Activated CD4-positive, alpha-beta T cell treated with anti-CD3 and anti-CD28 coated beads, Interleukin-10, Interleukin-2, amounts not matched to agents 100 ng/mL and 50 ng/mL, durations not matched to agents 16 hours and 8 hours (primary cell): ENCODE measurements at places on chromosomes 13 and 19.

GRCh38 chr19:51559240-51559639 lies 11.8 kb upstream of the ZNF175 start:
- DNase-seq: no peak

- no peak for DNase-seq
Observed at GRCh38 chr19:2216361-2217225, 19.5 kb downstream of the PLEKHJ1 start.

- peak; percentile 60 for DNase-seq
Observed at GRCh38 chr19:10419646-10420443, 493 bp upstream of the PDE4A start.

GRCh38 chr13:42272804-42273175 lies 838 bp downstream of the AKAP11 start:
- no peak for DNase-seq
